A549 treated with Hydrocortisone at 1 μM for 4 hours (cell line): ENCODE measurements at places on chromosomes 12 and 14. TPM values are rescaled to one million over a fixed set of nuclear protein-coding genes. Genes with fewer than 3 reads are reported as not detected.

ITGA7 gene
- 1.3 to 2.2 TPM (median 1.7 TPM) in 5 replicates for total RNA-seq

STYK1 gene
- 0.08 to 0.41 TPM (median 0.22 TPM) in 5 replicates for total RNA-seq

CSRP2 gene
- 19.5 to 21.3 TPM (median 20.3 TPM) in 5 replicates for total RNA-seq

MRPL52 gene
- 98.8 to 218 TPM (median 198 TPM) in 5 replicates for total RNA-seq

SDR9C7 gene
- total RNA-seq: 0.06 TPM in 1 of 5 replicates, not detected in the others

SLC25A21 gene
- 0.50 to 1.9 TPM (median 0.93 TPM) in 5 replicates for total RNA-seq

SLC39A5 gene
- total RNA-seq: not detected in 5 replicates
